ENCODE measurements at places on chromosomes 12 and 14.
A peak's percentile ranks its signal among the peaks of the same experiment; 100 is the strongest.

- no peak for DNase-seq
Measured at GRCh38 chr12:46442738-46443137, 70.2 kb upstream of the SLC38A2 start.

GRCh38 chr14:102962111-102962627 is 39.7 kb downstream of the AMN start:
- no peak for DNase-seq

DNA sequence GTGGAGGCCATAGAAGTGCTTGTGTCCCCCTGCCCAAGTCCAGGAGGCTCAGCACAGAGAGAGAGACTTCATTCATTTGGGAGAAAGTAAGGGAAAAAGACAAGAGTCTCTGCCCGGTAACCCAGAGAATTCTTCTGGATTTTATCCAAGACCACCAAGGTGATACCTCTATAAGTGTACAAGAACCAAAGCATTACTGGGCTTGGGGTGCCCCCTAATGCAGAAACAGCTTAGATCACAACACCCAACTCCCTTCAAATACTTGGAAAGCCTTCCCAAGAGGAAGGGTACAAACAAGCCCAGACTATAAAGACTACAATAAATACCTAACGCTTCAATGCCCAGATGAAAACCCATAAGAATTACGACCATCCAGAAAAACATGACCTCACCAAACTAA is 119.7 kb upstream of the PDE3A start:
- DNase-seq: no peak

- no peak for DNase-seq
Measured at GRCh38 chr12:53233671-53234121, 1.7 kb upstream of the RARG start.

GRCh38 chr14:61451491-61451890 is 130.1 kb downstream of the PRKCH start:
- no peak for DNase-seq

- DNase-seq: no peak
Measured at GRCh38 chr12:106291342-106291741, 11.2 kb upstream of the TCP11L2 start.

- no peak for DNase-seq
Measured at GRCh38 chr14:28057359-28058296, 709.0 kb upstream of the FOXG1 start.

- no peak for DNase-seq
Measured at GRCh38 chr12:17381211-17381610, 708.8 kb downstream of the RERGL start.

DNA sequence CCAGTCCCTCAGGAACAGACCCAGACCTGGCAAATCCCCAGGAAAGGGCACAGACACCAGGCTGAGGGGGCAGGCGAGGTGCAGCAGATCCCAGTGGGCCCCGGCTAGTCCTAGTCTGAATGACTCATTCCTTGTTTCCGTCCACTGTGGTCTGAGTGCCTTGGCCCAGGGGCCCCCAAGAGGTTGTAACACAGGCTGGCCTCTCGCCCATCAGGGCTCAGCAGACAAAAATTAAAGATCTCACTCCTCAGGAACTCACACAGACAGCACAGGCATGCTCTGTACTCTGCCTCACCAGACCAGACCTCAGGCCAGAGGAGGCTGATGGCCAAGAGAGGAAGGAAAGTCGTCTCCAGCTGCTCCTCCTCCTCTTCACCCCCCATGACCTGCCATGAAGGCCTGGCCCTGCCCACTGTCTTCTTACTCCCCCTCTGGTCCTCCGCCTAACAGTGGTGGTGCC is 7.7 kb upstream of the LTBP2 start:
- peak; percentile 94 for DNase-seq

- no peak for DNase-seq
Measured at GRCh38 chr14:61260939-61261776, 20.0 kb downstream of the TMEM30B start.
